Stimulated activated CD8-positive, alpha-beta memory T cell treated with anti-CD3 and anti-CD28 coated beads, Interleukin-15, amount 100 ng/mL, for 24 hours (primary cell): ENCODE measurements at places on chromosomes 4 and X.

DNA sequence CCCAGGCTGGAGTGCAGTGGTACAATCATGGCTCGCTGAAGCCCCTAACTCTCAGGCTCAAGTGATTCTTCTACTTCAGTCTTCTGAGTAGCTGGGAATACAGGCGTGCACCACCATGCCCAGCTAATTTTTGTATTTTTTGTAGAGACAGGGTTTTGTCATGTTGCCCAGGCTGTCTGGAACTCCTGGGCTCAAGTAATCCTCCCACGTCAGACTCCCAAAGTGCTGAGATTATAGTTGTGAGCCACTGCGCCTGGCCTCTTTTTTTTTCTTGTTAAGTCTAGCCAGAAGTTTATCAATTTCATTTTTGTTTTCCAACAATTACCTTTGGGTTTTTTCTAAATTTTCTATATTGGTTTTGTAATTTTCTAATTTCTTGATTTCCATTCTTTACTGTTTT is 100.6 kb downstream of the GC start:
- no peak for DNase-seq

- DNase-seq: no peak
Measured at GRCh38 chr4:54038056-54038455, 26.3 kb downstream of the CHIC2 start.

DNA sequence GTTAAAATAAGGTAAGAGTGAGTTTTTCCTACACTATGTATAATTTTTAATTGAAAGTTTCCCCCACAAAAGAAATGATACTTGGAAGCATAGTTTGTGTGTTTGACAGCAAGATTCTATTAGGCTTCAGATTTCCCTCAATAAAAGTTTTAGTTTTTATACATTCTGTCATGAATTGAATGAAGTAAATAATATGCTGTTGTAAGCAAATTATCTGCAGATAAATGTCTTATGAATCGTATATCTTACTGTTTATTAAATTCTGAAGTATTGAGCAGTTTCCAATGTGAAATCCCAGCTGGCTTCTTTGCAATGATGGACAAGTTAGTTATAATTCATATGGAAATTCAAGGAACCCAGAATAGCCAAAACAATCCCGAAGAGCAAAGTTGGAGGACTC is 33.5 kb downstream of the RS1 start:
- no peak for DNase-seq

GRCh38 chrX:23902419-23902818 is 5.3 kb downstream of the APOO start:
- DNase-seq: no peak

DNA sequence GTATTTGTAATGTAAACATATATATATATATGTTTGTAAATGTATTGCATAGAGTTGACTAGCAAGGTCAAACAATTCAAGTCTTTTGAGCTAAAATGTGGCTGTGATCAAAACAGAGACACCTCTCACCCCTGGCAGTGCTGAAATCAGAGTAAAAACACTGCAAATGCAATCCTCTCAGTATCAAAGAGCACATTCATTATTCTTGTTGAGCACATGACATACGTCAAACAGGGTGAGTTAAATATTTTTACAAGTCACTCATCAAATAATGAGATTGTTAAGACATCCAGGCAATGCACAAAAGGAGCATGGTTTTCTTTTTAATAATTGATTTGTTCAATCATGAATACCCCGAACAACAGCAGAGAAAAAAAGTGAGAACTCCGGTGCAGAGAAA is 114.1 kb upstream of the KCNIP4 start:
- no peak for DNase-seq

- DNase-seq: no peak
Measured at GRCh38 chrX:100408713-100409609, 1.1 kb downstream of the PCDH19 start.

DNA sequence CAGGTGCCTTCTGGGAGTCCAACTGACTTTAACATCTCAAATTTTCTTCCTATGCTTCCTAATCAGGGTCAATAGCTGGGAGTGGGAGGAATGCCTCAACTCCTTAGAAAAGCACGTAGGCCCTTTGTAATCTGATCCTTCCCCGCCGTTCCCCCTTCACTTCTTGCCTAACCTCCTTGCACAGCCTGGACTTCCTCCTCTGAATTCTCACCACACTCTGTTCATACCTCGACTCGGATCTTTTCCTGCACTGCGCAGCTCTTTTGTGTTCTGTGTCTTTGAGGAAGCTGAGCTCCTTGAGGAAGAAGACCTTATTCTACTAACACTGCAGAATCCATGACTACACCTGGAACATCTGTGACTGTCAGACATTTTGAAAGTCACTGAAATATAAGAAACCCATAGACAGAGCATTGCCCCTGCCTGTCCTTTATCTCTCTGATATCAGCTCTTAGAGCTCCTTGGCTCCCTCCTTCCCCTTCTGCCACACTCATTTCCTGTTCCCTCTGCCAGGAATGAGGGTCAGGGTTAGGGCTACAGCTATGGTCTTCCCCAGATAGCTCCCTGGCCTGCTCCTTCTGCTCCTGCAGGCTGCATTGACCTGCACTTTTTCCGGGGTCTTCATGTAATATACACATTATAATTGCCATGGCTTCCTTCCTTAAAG is 140.2 kb upstream of the LDB2 start:
- no peak for DNase-seq

DNA sequence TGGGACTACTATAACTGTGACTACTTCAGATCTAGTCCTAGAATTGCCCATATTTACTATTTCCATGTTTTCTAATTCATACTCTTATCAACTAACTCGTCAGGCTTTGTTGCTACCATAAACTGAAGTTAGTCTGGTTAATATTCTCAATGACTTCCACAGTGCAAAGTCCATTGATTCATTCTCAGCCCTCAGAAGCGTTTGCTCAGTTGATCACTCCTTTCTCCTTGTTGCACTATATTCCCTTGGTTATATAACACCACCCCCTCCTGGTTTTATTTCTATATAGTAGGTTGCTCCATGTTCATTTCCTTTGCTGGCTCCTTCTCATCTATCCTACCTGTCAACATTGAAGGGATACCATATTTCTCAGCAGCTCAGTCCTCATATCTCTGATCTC is 27.2 kb upstream of the SLC6A14 start:
- no peak for DNase-seq

DNA sequence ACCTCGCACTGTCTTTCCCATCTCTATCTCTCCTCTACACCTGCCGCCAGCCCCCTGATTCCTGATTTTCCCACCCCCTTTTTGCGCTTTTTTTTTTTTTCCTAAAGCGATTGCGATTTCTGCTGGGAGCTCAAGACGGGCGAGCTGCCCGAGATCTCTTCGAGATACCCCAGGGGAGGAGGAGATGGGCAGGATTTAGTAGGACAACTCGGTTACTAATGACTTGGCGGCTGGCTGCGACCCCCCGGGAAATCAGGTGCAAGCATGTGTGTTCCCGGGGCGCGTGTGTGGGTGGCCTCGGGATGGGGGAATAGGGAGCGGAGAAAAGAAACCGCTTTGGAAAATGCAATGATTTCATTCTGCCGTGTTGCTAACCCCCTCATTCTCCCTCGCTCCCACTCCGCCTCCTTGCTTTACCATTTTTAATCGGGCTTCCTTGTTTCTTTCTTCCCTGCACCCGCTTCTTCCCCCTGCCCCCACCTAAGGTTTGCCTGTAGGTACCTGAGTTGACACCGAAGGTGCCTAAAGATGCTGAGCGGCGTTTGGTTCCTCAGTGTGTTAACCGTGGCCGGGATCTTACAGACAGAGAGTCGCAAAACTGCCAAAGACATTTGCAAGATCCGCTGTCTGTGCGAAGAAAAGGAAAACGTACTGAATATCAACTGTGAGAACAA is 4.4 kb downstream of the SLITRK2 start:
- DNase-seq: no peak

DNA sequence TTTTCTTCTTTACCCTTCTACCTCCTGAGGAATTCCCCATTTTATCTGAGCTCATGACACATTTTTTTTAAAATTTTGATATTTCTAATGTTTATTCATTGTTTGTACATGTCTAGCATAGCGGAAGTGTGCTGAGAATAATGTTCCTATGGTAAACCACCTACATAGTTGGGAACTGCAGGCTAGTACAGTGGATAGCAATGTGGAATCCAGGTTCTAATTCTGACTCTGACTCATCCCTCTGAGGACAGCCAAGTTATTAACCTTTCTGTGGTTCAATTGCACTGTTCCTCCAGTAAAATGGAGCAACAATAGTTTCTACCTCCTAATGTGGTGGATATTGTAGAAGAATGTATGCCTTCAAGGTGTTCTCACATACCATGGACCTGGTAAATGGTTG is 20.6 kb upstream of the APELA start:
- DNase-seq: no peak

DNA sequence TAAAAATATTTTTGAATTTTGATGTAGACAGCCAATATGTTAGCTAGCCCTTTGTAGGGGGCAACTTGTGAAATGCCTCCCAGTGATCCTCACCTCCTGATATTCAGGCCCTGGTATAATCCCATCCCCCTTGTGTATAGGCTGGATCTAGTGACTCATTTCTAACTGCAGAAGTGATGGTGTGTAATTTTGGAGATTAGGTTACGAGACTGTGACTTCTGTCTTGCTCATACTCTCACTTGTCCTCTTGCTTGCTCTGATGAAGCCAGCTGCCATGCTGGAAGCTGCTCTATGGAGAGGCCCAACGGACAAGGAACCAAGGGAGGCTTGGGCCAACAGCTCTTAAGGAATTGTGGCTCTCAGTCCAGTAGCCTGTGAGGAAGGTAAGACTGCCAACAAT is 61.7 kb downstream of the GPR82 start:
- no peak for DNase-seq

DNA sequence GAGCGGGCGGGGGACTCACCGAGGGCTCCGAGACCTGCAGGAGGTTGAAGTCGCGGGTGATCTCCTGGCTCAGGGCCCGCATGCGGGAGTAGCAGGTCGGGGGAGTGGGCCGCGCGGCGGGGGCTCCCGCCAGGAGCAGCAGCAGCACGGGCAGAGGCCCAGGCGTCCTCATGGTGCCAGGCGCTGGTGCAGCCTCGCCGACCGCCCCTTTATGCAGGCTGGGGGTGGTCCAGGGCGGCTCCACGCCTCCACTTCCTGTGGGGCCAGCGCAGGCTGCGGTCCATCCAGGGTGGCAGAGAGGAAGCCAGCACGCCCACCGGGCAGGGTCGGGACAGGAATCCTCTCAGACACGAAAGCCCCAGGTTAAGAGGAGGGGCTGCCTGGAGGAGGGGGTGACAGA is at the start of gene CYTL1:
TSS of gene CYTL1 (minus strand) at position 185 of the 400 bp plus-strand sequence. CDS start at position 172, 13 bp downstream.
- DNase-seq: no peak

DNA sequence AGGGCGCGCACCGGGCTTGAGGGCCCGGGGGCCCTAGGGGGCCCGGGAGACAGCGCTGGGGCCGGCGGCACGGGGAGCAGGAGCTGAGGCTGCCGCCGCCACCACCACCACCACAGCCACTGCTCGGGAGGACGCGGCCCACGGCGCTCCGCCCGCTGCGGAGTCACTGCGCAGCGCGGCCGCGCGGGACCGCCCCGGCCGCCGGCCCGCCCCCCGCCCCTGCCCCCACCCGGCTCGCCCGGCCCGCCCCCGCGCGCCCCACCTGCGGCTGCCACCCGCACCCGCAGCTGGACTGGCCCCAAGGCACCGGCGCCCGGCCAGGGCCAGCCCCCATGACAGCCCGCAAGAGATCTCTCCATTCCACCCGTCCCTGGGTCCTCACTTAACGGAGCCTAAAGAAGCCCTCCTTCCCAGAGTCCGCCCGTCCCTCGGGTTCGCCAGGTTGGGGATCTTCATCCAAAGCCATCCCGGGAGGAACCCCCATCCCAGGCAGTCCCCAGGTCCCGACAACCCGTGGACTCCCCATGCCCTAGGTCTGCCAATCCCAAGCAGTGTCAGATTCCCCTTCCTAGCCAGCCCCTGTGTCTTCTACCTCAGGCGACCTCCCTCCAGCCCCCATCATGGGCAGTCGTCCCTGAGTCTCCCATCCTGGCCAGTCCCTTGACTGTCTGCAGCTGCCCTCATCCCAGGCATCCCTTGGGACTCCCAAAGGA is 40.0 kb upstream of the IQSEC2 start:
- no peak for DNase-seq

- DNase-seq: no peak
Measured at GRCh38 chrX:370963-371745, 15.6 kb downstream of the PPP2R3B start.

- no peak for DNase-seq
Measured at GRCh38 chrX:107199491-107199890, 6.7 kb downstream of the NUP62CL start.

- DNase-seq: no peak
Measured at GRCh38 chr4:73860917-73861316, 7.8 kb downstream of the PF4V1 start.

DNA sequence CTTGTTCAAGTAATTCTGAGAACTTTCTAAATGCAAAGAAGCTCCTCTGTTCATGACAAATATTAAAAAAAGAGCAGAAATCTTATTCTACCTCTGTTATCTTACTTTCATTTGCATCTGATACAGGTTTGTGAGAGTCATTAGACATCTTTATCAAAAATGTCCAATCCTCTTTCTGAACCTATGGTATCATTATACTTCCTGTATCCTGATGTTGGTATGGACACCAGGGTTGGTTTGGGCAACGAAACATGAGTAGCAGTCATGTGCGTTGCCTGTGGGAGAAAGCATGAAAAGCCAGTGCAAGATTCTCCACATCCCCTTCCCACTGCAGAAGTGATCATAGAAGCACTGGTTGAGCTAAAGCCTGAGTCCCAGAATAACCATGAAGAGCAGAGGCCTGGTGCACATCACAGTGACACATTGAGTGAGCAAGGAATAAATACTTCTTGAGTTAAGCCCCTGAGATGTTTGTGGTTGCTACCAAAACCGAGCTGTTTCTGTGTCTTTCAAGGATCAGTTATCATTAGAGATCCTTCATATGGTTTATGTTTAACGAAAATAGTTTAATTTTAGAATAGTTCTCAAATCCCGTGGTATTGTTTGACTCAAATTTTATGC is 197.2 kb downstream of the BANK1 start:
- no peak for DNase-seq

DNA sequence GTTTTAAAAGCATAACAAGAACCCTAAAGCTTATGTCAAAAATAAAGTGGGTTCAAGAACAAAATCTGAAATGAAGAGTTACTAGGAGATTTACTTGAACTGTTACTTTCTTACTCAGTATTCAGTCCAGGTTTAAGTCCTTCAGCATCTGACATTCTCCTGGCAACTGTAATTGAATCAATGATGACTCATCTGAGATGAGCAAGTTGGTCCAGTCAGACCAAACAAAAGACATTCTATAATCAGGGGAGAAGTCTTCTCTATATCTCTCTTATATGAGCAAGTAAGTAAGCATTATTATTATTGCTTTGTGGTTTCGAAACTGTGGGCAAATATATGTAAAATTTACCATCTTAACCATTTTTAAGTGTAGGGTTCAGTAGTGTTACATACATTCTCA is 34.6 kb downstream of the MAP9 start:
- no peak for DNase-seq

GRCh38 chr4:13908455-13908854 is 280.9 kb upstream of the BOD1L1 start:
- DNase-seq: no peak

GRCh38 chrX:25158635-25159034 is 142.9 kb upstream of the ARX start:
- DNase-seq: no peak

DNA sequence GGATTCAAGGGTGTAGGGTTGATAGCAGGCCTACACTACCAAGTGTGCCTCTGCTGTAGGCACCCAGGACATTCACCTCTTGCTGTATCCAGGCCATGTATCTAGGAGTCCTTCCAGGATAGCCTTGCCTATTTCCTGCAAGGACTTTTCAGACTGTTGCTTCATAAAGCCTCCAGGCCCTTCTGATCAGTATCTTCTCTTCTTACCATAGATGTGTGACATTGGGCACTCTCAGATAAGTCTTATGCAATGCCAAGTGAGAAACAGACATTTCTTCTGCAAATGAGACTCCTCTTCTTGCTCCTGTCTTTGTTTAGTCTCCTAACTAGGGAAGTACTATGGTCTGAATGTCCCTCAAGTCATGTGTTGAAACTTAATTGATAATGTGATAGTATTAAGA is 386.8 kb downstream of the ANKRD50 start:
- DNase-seq: no peak
